Stimulated activated CD4-positive, alpha-beta T cell treated with anti-CD3 and anti-CD28 coated beads, Interleukin-15, amount 100 ng/mL, for 1 hour (primary cell): ENCODE measurements at places on chromosomes 1 and 21.

- DNase-seq = no peak
These were observed 43.1 kb upstream of the S1PR1 start for GRCh38 chr1:101193733-101194169.

DNA sequence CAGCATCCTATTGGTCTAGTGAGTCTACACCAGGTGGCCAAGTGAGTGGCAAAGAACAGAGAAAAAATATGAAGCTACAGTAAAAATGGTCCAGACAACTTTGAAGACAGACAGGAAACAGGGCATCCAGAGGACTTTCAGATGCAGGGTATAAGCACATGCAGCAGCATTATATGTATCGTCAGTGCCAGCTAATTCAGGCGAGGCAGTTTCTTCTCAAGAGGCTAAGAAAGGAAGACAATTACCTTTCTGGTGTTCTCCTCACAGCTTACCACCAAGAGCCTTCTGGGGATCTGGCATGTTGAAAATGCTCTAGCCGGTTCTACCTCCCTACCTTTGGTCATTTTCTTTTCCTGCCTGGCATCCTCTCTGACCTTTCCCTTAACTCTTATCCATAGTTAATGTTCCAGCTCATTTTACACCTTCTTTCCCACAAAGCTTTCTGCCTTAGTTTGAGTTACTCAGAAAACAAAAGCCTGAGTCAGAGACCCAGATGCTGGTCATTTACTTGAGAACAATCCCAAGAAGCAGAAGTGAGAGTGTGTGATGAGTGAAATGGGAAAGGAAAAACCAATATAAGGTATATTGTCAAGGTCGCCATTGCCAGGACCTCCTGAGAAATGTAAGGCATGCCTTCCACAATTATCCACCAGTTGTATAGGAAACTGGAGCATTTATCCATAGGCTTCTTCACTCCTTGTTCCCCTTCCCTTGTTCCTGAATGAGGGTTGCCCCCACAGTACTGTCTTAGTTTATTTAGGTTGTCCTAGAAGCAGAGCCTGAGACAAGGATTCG, 444.1 kb downstream of the PLPP3 start:
- no peak for DNase-seq

DNA sequence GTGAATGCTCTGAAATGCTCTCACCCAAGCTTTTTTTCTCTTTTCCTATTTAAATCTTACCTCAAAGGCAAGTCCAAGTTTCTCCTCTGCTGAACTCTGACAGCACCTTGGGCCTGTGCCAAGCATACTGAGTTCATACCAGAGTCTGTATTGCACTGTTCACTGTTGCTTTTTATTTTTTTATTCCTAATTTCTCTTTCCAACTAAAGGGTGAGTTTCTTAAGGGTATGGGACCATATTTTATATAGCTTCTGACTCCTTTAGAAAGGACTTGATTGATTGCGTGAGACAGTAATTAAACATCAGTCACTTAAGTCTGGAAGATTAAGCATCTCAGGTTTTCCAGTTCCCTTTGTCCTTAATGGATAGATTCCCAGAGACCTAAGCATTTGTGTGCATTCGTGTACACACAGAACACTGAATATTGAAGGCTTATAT, 69.9 kb downstream of the CACHD1 start:
- DNase-seq = no peak

GRCh38 chr1:228108742-228109072, 392 bp downstream of the MRPL55 start:
- DNase-seq = no peak

GRCh38 chr1:236123563-236123962, 18.8 kb upstream of the GPR137B start:
- no peak for DNase-seq

DNA sequence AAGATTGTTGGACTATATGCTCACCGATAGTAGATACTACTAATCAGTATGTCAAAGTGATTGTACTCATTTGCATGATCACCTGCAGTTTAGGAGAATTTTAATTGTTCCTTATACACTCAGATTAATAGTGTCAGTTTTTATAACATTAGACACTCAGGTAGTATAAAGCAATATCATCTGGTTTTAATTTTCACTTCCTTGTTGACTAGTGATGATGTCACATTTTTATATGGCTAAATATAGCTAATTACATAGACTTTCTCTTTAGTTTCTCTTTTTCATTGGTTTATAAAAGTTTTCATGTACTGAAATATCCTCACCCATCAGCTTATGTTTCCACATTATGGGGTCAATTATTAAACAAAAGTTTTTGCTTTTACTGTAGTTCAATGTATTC, 1332.4 kb upstream of the ADGRL2 start:
- no peak for DNase-seq

- DNase-seq = no peak
These were observed 15.5 kb downstream of the AZIN2 start for GRCh38 chr1:33096363-33097005.

- DNase-seq = no peak
These were observed 98.4 kb upstream of the USP25 start for GRCh38 chr21:15631342-15631741.

DNA sequence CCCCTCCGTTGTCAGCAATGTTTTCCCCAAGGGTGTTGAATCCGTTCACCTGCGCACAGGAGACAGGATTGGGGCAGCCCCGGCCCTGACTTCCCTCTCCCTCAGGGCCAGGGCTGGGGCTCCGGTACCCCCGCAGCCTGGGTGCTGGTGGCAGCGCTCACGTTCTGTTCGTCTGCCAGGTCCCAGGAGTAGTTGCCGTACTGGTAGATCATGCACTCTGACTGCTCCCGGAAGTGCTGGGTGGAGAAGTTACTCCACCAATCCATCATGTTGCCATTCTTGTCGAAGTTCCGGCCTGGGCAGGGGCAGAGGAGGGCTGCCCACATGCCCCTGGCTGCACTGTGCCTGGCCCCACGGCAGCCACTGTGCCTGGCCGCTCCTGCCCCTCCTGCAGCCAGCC, 6.1 kb downstream of the PRXL2B start:
- DNase-seq = no peak

DNA sequence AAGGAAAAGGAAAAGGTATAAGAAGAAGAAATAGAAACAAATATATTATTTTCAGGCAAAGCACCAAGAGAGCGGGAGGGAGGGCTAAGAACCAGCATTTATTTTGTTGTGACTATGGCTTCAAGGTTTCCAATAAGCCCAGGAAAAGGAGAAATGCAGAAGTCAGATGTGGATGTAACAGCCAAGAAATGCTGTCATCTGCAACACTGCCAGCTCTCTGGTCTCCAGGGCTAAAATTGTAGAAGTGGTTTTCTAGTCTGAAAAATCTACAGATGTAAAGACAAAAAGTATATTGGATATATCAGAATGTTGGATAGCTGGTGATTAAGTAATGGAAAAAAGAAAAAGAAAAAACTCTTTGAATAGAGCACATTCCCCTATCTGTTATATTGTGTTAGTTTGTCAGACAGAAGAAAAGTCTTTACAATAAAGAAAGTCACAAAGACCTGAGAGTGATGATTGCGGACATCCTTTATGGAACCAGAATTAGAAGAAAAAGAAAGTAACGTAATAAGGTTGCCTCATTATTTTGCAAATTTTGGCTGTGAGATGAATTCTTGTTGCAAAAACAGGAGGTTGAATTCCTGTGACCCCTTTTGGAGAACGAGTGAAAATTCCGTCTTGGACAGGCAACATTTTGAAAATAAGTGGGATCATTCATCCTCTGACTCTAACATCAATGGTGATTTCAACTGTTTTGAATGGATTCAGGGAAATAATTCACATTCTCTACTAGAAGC, 938.1 kb downstream of the TTLL7 start:
- DNase-seq = no peak

- DNase-seq = no peak
These were observed 85.5 kb downstream of the CLIC4 start for GRCh38 chr1:24830680-24831272.

DNA sequence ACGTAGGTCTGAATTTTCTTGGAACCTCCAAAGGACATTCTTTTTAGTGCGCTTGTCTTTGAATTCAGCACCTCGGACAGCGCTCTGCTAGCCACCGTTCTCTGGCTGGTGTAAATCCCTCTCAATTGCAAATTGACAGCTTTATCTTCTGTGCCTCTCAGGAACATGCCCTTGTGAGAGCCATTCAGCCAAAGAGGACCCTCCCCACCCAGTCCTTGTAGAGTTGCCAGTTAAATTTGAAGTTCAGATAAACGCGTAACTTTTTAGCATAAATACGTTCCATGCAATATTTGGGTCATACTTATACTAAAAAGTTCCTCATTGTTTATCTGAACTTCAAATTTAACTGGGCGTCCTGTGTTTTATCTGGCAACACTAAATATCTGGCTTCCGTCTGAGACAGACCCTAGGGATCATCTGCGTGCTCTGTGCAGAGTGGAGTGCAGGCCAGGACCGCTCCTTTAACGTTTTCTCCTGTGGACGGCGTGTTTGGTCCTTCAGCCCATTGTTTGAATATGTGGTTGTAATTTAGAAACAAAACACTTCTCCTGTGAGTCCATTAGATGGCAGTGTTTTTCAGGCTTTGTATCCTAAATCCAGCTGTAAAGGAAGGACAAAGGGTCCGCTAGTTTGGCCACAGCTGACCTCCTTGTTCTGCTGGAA, 7.0 kb downstream of the KCNAB2 start:
- no peak for DNase-seq

DNA sequence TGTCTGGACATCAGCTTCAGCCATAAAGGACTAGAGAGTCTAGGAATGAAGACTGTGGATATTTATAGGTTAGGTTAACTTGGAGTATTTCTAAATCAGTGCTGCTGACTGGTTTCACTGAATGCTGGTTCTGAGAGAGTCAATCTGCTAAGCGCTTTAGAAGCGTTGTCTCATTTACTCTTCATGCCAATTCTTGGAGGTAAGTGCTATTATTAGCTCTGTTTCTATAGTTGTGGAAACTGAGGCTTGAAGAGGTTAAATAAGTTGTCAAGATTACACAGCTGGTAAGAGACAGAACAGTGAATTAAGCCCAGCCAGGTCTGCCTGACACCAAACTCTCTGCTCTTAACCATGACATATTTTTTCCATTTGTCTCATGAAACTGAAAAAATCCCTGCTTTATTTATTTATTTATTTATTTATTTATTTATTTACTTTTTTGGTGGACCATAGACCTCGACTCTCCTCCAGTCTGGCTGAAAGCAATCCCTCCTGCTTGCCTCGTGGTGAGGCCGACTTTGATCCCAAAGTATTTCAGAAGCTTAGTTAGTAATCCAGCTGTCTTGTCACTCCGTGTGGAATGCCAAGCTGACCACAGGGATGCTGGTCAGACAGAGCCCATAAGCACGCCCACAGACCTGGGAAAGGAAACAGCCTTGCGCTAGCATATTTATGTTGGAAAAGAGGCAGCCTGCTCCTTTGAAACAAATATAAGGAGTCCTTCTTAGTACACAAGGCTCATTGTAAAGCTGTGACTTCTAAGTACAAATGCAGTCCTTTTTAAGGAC, 16.9 kb downstream of the NTMT2 start:
- no peak for DNase-seq

DNA sequence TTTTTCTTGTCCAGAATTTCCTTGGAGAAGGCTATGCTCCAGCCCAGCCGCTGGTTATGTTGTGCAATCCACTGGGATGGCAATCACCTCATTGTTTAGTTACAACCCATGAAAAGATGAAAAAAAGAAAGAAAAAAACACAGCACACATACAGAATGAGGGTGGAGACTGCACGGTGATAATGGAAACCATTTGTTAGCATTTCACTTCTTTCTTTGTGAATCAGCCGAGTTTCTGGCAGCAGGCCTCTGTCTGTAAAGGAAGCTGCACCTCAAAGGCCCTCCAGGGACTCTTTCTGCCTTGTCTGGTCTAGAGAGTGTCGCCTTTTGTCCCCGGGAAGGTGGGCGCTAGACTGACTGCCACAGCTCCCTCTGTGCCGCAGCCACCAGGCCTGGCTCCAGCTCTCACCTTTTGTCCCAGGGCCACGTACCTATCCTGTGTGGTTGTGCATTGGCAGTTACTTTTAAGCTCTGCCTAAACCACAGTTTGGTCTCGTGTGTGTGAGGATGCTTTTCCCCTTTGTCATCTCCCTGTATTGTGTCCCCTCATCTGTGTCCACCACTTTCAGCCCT, 35.6 kb downstream of the NGF start:
- DNase-seq = no peak

DNA sequence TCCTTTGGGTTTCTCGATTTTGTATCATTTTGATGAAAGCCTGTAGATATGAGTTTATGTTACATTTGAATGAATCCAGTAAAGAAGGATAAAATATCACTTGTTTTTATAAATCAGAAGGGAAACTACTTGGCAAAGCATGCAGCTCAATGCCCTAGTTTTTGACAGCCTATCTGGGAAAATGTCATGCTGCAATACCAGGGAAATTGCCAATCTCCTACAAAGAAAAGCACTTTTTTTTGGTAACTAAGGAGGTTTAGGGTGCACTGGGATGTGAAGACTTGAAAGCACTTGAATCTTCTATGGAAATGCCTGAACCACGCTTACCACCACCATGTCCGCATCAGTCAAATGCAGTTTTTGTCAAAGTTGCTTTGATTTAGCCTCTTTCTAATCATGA, 446.9 kb upstream of the LRRC7 start:
- DNase-seq = no peak

GRCh38 chr1:244381878-244382565, 69.7 kb downstream of the ADSS2 start:
- no peak for DNase-seq
